ENCODE measurements at places on chromosomes 3 and 15.

DNA sequence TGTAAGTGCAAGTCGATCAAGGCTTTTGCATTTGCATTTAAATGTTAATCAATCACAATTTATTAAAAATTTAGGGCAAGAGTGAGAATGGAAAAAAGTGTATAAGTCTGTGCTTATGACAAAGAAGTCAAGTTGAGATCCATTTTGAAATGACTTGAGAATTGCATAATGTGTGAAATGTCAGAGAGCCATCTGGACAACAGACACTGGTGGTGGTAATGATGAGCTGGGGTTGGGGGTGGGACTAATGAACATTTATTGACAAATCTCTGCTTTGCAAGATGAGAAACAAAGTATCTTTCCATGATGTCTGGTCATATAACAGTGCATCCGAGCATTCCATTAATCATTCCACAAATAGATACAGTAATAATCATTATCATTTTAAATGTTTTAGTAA lies 89.4 kb upstream of the ZBTB20 start:
- no peak for DNase-seq

GRCh38 chr15:99052205-99052604 lies 44.6 kb upstream of the PGPEP1L start:
- no peak for DNase-seq

DNA sequence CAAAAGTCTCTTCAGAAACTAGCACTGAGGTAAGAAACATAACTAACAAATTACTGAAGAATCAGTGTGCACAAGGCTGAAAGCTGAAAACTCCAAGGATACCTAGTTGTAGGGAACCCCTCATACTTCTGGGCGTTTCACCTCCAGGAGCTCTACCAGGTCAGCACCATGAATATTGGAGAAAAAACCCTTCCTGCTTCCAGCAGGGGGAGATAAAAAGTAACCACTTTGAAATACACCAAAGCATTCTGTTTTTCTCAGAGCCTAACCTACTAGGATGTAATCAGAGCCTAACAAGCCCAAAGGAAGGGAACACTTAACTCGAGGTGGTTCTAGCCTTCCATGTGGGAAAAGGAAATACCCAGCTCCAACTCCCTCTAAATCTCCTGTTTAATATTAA lies 175.8 kb upstream of the MME start:
- peak; percentile 30 for DNase-seq

DNA sequence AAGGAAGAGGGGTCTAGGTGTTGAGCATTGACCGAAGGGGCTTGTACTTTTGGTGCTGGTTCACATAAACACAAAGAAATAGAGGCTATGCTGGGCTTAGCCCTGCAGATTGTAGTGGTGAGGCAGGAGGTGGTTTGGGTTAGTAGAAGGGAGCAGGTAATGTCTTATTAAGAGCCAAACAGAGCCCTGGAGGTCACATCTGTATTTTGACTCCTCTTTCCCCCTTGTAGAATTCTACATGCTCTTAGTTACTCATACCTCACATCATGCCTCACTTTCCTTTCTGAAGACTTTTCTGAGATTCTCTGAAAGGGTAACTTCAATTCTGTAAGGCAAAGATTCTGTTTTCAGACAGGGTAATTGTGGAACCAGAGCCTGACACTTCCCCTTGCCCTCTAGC lies 16.1 kb upstream of the ZNF80 start:
- DNase-seq, result no peak

- DNase-seq, result no peak
Observed at GRCh38 chr3:24707936-24708335, 213.3 kb upstream of the THRB start.

GRCh38 chr3:178915365-178915764 lies 156.2 kb downstream of the ZMAT3 start:
- DNase-seq, result no peak

DNA sequence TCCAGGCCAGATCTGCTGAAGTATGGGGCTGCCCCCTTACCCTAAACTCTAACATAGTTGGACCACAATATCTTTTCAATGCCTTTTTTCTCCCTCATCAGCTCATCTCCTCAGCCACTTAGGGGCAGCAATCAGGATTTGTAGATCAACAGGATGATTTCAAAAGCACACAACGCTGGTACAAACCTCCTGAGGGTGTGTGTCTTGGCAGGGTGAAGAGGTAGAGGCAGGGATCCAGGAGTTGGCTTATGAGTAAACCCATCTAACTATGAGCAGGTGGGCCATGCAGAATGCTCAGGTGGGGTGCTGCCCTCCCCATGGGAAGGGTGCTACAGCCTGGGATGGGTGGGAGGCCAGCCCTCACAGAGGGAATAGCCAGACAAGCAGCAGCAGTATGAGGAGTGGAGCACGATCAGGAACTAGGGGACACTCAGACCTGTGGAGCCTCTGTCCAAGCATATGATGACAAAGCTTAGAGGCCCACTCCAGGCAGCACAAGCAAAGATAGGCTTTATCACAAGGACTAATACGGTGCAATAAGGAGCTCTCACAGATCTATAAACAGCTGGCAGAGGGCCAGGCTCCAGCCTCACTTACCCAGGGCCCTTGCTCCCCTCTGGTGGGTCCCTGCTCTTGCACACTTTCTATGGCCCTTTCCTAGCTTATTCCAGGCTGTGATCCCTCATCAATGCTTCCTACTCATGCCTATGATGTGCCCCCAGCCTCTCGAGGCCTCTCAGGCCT lies 32.2 kb downstream of the IL20RB start:
- no peak for DNase-seq

DNA sequence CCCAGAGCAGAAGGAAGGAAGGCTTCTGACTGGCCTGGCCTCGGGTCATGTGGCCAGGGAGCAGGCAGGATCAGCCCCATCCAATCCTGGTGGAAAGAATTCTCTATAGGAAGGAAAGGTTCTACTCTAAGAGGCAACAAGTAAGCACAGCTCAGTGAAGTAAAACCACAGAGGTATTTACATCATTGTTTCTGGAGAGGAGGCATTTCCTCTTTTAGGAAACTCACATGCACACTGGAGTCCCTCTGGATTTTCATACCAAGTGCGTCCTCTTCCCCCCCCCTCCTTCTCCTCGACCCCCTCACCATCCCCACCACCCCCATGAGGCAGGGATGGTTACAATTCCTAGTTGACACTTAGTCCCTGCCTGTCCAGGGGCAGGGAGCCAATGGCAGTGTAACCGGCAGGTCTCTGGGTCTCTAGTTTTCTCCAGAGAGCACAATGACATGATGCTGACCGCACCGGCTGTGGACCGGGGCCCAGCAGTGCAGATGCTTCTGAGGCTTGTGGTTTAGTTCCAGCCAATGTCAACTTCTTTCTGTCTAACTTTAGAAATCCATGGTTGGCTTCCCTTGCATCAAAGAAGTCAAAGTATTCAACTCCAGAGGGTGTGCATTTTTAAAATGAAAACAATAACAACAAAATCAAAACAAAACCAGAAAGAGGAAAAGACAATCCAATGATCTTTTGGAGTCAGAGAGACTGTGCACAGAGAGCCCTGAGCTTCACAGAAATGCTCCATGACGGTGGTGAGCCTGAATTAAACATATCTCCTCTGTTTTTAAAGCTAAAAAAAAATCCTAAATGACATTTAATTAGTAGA lies 230.3 kb upstream of the TLE3 start:
- DNase-seq, result no peak

DNA sequence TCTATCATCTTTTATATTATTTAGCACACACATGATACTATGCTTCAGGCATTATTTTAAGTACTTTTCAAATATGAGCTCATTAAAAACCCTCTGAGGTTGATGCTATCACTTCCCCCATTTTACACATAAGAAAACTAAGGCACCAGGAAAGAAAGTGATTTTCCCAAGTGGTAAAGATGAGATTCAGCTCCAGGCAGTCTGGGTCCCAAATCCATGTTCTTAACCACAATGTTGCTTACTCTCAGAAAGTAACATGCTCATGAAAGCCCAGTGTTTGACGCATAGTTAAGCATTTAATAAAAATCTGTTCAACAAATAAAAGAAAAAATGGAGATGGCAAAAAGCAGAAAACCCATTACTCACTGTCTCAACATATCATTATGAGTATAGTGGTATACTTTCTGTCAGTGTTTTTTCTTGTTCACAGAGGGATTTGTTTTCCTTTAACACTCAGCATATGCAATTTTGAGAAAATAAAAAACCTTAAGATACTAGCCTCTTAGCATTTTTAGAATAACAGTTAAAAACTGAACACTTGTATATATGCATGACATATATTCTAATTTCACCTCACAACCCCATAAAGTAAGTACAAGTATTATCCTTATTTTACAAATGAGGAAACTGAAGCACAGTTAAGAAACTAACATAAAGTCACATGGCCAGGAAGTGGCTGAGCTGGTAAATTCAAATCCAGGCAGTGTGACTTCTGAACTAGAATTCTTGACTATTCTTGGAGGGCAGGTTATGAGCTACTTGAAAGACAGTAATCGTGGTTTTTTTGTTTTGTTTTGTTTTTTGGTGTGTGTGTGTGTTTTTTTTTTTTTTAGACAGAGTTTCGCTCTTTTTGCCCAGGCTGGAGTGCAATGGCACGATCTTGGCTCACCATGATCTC lies 10.4 kb downstream of the PEAK1 start:
- no peak for DNase-seq

DNA sequence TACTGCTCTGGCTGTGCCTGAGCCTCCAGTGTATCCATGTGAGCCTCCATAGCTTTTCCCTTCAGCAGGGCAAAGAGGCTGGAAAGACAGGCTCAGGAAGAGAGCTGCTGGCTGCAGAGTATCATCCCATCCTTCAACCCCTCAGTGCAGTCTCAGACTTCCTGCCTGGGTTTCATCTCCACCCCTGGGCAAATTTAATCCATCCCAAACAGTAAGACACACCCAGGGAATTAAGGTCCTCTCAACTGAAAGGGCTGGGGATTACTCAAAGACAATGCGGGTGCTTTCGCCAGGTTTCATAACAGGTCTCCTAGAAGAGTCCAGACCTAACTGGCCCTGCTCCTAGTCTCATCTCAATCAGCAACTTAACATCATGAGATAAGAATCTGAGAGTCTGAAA lies 15.5 kb downstream of the SLCO2A1 start:
- DNase-seq, result no peak

- DNase-seq, result no peak
Observed at GRCh38 chr3:110419601-110420000, 652.0 kb upstream of the NECTIN3 start.

GRCh38 chr3:185420762-185421161 lies 57.8 kb downstream of the MAP3K13 start:
- no peak for DNase-seq

DNA sequence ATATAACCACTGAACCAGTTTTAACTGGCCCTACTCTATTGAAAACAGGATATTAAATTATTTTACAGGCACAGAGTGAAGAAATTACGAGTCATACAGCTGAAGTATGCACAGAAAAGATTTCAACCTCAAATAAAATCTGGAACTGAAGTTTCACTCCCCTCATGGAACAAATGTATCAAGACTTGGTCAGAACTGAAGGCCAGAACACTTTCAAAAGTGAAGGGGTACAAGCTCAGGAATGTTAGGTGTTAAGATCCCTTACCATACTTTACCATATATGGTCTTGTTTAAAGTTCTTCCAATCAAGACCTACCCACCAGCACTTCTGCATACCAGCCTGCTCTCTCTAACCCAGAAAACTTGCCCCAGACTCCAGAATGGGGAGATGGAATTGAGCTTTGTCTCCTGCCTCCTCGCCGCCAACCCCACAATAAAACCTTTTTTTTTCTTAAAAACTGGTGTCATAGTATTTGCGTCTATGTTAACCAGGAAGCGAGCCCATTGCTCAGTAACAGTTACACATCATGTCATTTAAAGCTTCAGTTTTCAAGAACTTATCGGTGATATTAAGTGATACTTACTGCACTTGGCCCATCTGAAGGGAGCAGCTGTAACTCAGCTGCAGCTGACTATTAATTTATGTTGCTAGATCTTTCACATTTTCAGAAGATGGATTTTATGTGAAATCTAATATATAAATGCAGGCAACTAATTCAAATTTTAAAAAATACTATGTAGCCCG lies 59.9 kb downstream of the OXSM start:
- no peak for DNase-seq

DNA sequence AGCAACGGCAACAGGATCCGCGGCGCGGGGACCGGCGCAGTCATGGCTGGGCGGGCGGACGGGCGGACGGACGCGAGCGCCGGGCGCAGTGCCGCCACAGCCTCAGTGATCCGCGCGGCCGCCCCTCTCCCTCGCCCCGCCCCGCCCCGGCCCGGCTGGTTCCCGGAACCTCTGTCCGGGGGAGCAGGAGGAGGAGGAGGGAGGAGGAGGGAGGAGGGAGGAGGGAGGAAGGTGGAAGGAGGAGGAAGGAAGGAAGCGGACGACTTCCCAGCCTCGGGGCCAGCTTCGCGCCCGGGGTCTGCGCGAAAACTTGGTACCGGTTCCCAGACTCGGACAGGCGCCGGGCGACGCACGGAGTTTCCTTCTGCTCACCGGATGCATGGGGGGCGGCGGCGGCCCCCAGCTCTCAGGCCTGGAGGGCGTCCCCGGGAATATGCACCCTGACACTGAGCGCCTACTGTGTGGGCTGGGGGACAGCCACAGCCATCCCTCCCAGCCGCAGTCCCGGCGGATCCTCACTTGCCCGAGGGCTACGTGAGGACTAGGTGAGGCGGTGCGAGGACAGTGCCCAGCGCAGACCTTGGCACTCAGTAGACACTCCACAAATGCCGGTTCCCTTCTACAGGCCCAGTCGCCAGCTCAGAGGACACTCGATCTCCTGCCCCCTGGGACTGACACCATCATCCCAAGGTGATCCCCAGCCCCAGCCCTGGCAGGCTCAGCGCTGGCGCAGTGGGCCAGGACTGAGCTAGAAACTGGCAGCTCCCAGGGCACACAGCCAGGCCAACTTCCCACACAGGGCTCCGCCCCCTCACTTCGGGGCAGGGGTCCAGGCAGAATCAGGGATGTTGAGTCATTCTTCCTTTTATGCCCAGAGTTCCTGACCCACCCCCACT lies at the start of gene SHISA5:
Gene SHISA5, minus strand, starts transcription at position 124 of the 896 bp plus-strand sequence. Its CDS starts 80 bp downstream, at position 44.
- peak; percentile 41 for DNase-seq

- DNase-seq, result no peak
Observed at GRCh38 chr15:49827311-49827710, 206.5 kb downstream of the DTWD1 start.

GRCh38 chr15:34223904-34224596 lies 766 bp upstream of the EMC4 start:
- DNase-seq, result no peak

DNA sequence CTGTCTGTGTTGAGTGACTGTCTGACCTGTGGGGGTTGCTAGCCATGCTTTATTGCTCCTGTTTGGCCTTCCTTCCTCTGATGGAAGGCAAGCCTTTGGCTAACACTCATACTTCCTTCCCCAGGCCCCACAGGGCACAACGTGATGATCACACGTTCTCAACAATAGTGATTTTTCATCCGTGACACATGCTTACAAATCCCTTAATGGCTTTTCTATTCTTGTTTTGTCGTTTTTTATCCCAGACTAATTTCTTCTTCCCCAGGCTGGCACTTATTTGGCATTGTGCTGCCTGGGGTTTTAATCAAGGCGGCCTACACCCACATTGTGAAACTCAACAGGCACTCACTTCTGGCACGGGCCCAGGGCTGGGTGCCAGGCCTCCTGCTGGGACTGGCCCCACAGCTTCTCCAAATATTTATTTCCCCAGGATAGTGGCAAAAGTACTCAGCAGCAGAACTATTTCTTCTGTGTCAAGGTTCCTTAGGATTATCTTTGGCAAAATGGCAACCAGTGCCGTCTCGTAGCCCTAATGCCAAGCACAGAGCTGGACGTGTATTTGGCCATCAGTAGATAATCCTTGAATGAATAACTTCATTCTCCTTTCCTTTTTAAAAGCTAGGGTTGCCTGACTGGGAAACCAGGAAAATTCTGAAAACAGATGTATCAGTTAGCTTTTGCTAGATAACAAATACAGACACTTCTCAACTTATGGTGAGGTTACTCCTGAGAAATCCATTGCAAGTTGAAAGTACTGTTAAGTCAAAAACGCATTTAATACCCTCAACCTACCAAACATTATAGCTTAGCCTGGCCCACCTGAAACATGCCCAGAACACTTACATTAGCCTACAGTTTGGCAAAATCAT lies 30.6 kb downstream of the CMTM7 start:
- peak; percentile 71 for DNase-seq
